Vagina (tissue), 2 donors: ENCODE measurements at places on chromosomes 6 and 20.
A peak's percentile ranks its signal among the peaks of the same experiment; 100 is the strongest.

GRCh38 chr6:108648191-108648590, 87.5 kb downstream of the FOXO3 start:
- no peak for DNase-seq

- no peak for DNase-seq
Observed at GRCh38 chr6:24659561-24659960, 7.1 kb downstream of the TDP2 start.

GRCh38 chr6:138374815-138375214, 2.9 kb upstream of the SMIM28 start:
- DNase-seq: no peak

- no peak for DNase-seq
Observed at GRCh38 chr6:136779682-136780081, 12.6 kb downstream of the MAP3K5 start.

GRCh38 chr20:62765432-62766070, 30.7 kb upstream of the MRGBP start:
- no peak for DNase-seq

DNA sequence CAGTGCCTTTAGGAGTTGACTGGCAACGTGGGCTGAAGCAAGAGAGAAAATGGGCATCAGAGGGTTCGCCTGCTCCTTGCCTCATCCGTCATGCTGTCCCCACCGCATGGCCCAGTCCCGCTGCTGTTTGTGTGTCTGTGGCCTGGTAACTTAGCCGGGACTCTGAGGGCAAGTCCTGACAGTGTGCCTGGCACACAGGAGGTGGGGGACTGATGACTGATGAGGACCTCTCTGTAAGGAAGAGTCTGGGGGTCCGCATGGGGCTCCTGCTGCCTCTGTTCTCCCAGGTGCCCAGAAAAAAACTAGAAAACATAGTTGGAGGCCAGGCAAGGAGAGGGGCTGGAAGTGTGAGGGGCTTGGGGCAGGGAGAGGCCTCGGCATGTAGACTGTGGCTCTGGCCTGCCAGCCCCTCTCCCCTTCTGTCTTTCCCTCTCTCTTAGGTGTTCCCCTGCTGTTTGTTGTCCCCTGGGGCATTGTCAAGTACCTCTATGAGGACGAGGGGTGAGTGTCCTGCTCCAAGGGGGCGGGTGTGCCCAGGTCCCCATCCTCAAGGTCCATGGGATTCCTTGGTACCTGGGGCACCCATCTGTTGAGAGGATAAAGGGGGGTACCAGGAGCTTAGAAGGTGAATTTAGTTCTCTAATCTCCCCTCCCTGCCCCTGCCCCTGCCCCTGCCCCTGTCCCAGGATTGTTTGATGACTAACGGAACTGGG, 29.5 kb downstream of the GLP1R start:
- DNase-seq: peak; percentile 71

DNA sequence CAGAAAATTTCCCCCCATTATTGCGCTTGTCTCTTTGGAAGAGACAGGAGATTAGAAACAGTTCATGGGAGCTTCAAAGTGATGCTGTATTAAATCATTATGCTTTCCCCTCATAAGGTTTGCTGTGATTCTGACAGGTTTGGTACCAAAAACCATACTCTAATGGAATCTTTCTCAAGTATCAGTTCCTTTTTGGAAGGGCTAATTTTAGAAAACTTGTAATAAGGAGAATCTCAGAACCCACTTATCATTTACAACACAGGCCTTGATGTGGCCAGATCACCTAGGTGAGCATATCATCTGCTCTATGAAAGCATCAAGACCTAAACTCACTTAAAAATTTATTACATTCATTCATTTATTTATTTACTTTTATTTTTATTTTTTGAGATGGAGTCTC, 51.2 kb downstream of the TP53INP2 start:
- no peak for DNase-seq

- no peak for DNase-seq
Observed at GRCh38 chr20:36497856-36498255, 43.5 kb upstream of the MYL9 start.

- no peak for DNase-seq
Observed at GRCh38 chr6:150691463-150691862, 91.8 kb downstream of the PLEKHG1 start.

- DNase-seq: no peak
Observed at GRCh38 chr6:144952456-144953240, 667.5 kb downstream of the UTRN start.

DNA sequence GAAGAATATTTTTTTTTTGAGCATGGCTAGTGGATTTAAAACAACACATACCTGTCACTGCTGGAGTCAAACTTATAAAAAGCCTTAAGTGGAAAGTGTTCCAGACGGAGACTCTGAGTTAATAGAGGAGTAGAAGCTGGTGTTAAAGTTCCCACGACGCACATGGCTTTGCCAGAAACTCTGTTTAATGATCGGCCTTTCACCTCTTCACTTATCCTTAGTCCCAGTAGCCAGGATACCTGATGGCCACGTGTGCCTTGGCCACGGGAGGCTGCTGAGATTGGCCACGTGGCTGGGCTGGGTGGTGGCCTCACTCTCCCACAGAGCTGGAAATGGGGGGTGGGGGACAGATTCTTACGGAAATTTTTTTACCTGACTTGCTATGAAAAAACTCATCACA, 333.1 kb downstream of the ZFAND3 start:
- no peak for DNase-seq

- DNase-seq: no peak
Observed at GRCh38 chr6:7901056-7901455, 9.5 kb downstream of the TXNDC5 start.

- DNase-seq: no peak
Observed at GRCh38 chr6:71194724-71195123, 93.9 kb upstream of the OGFRL1 start.

DNA sequence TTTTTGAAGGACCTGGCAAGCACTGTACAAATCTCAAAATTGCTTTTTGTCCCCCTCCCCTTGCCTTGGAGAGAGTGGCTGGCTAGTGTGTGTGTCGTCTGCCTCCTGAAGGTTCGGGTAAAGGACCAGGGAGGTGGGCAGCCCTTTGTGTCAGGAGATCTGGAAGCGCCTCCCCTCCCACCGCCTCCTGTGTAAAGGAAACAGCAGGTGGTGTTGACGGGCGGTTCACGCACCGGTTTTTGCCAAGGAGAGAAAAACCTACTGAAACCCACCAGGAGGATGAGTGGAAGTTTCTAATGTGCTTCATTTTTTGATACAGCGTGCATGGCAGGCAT, 1.2 kb downstream of the ENTPD6 start:
- DNase-seq: no peak

GRCh38 chr6:95596021-95596420, 18.7 kb downstream of the MANEA start:
- DNase-seq: no peak

GRCh38 chr6:24890471-24890870, 45.3 kb downstream of the RIPOR2 start:
- DNase-seq: no peak

DNA sequence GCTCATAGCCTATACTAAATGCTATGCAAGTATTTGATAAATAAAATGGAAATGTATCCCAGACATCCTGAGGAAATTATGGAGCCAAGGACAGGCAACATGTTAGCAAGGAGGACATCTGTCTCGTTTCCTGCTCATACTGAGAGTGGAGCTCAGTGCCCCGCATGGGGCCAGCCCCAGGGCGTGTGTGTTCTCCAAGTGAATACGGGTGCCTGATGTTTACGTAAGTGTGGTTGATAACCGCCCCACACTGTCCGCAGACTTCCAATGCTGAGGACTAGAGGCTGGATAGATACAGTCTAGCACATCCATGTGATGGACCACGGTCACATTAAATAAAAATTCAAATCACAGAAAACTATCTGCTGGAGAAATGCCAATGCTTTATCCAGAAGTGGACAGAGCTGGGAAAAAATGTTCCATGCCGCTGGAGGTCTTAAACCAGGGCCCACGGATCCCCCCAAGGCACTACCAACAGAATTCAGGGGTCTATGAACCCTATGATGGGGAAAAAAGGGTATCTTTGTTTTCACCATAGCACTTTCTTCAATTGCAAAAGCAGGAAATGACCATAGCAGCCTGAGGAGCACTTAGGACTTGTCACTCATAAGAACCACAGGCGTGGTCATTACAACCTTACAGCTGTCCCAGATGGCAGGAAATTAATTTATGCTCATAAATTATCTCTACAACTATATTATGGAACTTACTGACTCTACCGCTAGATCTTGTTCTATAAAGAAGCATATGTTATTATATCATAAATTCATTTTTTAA, 24.9 kb downstream of the TGM2 start:
- no peak for DNase-seq

DNA sequence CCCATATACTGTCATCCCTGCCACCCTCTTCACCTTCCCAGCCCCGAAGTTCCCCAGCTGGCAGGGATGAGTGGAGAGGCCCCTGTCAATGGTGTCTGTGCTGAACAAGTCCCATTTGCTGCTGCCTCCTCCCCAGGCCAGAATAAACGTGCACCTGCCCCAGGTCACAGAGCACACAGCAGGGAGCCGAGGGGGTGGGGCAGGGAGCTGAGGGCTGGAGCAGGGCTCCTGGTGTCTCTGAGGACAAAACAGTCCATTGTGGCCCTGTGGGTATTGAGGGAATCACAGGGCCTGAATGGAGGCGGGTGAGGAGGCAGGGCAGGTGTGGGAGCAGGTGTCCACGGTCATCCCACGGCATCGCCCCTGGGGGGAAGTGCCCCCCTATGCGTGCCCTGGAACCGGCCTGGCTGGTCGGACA, 55.8 kb downstream of the SNAI1 start:
- no peak for DNase-seq

- DNase-seq: no peak
Observed at GRCh38 chr6:127765949-127766348, 134.9 kb downstream of the THEMIS start.

DNA sequence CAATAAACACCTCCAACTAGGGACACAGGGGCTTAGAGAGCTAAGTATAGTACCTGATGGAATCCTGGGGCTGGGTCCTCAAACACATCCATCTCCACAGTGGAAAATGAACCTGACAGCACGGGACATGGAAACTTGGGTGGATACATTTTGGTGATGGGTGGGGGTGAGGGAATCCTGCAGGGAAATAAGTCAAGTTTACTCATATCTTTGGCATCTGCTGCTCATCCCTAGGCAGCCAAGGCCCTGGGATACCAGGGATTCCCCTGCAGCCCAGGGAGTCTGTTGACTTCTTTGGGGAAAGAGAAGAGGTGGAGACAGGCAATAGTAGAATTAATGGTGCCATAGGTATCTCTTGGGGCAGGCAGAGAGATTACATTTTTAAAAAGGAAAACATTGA, 6.6 kb downstream of the APOBEC2 start:
- no peak for DNase-seq

- DNase-seq: no peak
Observed at GRCh38 chr20:40760399-40760798, 71.4 kb upstream of the MAFB start.

GRCh38 chr6:21931641-21932335, 338.2 kb downstream of the SOX4 start:
- no peak for DNase-seq

- DNase-seq: peak; percentile 83
Observed at GRCh38 chr6:150250826-150251225, 108.0 kb downstream of the PPP1R14C start.

DNA sequence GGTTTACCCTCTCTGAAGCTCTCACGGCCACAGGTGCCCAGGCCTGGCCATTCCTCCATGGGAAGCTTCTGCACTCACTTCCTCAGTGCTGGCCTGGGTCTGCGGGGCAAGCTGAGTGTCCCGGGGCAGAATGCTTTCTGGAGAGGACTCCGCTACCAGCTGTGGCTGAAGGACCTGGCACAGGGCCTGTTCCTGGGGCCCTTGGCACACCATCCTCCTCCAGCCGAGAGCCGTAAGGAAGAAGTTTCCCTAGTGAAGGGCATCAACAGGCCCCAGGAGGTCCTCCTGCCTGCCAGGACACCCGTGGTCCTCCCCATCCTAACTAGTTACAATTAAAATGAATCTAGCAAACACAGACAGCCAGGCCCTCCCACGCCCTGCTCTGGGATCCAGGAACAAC, 14.0 kb upstream of the KCNK15 start:
- DNase-seq: no peak

- no peak for DNase-seq
Observed at GRCh38 chr20:49668181-49668877, 45.3 kb downstream of the B4GALT5 start.

DNA sequence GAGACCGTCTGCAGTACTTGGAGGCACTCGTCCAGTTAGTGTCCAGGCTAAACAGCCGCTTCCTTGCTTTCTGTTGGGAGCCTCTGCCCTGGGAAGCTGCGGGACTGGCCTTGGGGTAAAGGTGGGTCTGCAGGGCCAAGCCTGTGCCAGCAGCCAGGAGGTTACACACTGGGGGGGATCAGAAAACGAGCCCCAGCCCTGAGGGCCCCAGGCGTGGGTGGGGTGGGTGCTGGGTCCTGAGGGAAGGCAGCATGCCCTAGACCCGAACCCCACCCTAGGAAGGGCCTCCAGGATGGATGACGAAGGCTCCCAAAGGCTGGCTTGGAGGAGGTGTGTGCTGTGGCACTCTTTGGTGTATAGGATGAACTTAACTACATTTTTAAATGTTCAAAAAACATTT, 335.2 kb downstream of the ZFAND3 start:
- DNase-seq: no peak

DNA sequence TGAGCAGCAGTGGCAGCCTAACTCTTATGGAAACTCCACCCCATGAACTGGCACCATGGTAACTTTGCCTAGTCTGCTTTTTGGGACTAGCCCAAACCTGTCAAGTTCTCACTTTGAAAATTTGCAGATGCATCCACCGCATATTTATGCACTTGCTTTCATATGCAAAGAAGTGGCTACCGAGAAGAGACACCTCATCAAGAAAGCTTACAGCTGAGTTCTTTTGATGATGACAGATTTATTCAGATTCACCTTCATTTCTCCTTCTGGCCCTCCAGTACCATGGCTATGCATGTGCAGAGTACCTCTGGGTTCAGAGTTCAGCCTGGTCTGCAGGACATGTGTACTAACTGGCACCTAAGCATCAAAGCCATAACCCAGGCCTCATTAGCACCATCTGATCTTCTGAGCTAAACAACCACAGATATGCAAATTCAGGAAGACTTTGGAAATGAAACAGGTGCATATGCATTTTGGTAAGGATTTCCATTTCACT, 154.3 kb upstream of the TENT5A start:
- no peak for DNase-seq

DNA sequence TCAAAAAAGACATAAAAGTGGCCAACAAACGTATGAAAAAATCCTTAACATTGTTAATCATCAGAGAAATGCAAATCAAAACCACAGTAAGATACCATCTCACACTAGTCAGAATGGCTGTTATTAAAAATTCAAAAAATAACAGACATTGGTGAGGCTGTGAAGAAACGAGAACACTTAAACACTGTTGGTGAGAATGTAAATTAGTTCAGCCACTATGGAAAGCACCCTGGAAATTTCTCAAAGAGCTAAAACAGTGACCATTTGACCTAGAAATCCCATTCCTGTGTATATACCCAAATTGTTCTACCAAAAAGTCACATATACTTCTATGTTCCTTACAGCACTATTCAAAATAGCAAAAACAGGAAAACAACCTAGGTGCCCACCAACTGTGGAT, 24.9 kb upstream of the NT5E start:
- no peak for DNase-seq
